ENCODE measurements at places on chromosomes 16 and 17.

GRCh38 chr17:8126491-8127066 is 2.7 kb upstream of the HES7 start:
- peak; percentile 58 for DNase-seq

DNA sequence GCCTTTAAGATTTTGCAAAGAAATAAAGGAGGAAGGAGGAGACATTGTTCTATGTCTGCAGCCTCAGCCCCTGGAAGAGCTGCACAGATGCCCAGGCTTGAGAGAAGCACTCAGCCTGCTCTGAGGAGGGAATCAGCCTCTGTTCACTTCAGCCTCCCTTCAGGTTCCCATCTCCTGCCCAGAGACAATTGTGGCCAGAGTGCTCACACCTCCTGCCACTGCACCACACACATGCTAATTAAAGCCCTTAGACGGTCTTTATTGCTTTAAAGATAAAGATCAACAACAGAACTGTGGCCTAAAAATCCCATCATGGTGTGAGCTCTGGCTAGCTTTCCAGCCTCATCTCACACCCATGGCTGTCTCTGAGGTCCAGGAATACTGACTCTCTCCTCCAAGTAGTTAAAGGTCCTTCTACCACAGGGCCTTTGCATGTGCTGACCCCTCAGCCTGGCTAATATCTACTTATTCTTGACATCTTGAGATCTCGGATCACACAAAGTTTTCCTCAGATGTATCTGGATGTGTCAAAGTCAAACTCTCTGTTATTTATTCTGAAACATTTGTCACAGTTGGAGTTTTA is 33.8 kb downstream of the CHD9NB start:
- no peak for DNase-seq

DNA sequence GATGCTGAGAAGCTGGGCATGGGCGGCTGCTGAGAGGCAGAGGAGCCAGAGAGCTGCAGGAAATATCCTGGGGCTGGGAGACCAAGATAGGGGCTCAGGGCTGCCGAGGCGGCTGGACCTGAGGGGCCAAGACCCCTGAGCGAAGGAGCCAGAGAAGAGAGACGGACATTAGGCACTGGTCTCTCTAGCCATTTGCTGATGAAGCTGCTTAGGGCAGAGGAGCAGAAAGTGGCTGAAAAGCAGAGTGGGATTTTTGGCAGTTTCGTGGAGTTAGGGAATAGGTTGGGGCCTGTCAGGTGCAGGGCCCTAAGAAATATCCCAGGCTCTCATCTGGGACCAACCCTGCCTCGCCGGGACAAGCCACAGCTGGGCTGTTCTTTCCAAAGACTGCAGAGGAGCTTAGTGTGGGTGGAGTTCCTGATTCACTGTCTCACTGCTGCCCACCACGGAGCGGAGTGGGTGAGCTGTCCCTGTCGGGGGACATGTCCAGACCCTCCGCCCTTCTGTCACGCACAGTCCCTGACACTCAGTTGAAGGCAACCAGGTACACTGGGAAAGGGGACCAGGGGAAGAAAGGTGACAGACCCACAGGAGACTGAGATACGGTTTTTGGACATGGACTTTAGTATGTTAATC is 11.3 kb upstream of the DNASE1 start:
- no peak for DNase-seq

DNA sequence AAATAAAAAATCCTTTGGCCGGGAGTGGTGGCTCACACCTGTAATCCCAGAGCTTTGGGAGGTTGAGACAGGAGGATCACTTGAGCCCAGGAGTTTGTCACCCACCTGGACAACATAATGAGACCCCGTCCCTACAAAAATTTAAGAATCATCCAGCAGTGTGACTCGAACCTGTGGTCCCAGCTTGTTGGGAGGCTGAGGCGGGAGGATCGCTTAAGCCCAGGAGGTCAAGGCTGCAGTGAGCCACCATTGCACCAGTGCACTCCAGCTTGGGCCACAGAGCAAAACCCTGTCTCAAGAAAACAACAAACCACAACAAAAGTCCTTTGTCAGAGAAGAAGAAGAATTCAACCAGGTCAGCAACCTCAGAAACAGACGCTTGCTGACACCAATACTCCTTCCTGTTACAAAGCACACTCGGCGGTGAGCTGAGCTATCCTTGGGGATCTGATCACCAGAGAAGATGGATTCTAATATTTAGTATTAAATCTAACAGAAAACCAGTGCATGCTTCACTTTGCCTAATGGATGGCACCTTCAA is 12.9 kb upstream of the PVALEF start:
- DNase-seq, result no peak

All from NCI-H345 (cell line).